ENCODE measurements at places on chromosomes 4 and X.

- no peak for DNase-seq
These were observed 15.2 kb upstream of the NEUROG2 start for GRCh38 chr4:112531146-112531545.

- no peak for DNase-seq
These were observed 54.1 kb downstream of the TLR10 start for GRCh38 chr4:38728631-38729141.

GRCh38 chrX:153903238-153903980 lies 1.1 kb upstream of the AVPR2 start:
- DNase-seq = no peak

DNA sequence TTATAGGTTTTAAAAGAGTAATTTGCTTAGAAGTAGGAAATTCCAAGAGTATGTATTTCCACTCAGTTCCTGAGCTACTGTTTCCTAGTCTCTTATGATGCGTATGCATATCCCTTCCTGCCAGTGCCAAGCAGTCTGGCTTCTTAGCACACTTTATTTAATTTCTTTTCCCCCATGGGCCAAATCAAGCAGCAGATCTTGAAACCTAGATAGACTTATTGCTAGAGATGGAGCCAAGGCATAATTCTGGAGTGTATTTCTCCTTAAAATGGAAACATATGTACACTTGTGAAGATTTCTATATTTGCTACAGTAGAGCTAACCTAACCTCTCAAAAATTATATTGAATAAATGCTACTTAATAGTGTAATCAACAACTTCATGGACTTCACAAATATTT lies 2337.6 kb downstream of the PCDH7 start:
- no peak for DNase-seq

- DNase-seq = no peak
These were observed 62.3 kb upstream of the ADRA2C start for GRCh38 chr4:3703677-3704521.

- DNase-seq = no peak
These were observed 38.7 kb upstream of the MXD4 start for GRCh38 chr4:2300431-2301224.

GRCh38 chr4:184441461-184442313 lies 32.7 kb downstream of the IRF2 start:
- DNase-seq = peak; percentile 36

GRCh38 chrX:44744799-44745198 lies 99.0 kb upstream of the DUSP21 start:
- no peak for DNase-seq

DNA sequence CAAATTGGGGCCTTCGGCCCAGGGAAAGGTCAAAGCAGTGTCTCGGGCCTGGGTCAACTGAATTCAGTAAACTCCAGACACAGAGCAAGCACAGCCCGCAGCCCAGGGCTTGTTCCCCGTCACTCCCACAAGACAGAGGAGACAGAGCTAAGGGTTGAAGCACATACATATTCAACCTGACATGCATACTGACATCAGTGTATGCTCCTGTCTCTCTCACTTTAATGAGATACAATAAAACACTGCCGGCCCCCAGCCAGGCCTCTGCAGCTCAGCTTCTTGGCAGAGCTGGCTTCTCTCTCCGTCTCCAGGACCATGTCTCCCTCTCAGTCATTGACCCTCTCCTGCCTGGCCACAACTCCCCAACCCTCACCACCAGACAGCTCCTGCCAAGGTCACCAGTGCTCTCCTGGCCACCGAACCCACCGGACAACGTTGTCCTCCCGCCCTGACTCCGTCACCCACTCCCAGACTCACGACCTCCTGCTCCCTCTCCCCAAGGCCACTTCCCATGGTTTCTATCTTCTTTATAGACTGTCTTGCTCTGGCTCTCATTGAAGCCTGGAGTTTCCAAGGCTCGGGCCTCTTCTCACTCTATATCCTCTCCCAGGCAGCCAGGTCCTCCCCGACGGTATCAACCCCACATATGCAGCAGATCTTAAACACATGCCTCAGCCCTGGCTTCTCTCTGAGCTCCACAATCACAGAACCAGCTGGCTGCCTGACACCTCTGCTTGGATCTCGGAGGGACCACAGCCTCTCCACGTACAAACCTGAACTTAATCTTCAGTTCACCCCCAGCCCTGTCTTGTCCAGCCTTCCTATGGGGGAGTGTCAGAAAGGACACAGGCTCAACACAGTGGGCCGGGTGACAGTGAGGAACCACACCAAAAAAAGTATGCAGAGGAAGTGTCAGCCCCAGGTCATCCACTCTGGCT lies 67.7 kb upstream of the C4orf50 start:
- DNase-seq = no peak

GRCh38 chrX:130172127-130172845 lies 524 bp downstream of the RAB33A start:
- no peak for DNase-seq

DNA sequence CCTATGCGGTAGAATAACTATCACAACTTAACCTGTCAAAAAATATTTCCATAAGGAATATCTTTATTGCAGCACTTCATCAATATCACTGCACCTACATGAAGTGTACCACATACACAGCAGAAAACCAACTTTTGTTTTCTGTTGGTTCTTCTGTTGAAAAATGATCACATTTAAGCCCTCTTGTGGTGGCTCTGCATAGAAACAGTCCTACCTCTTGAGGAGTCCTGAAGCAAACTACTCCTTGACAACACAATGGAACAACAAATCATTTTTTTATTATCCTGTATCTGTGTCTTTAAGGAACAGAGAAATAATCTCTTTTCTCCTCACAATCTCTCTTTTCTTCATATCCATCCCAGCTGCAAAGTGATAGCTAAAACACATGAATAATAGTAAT lies 39.8 kb upstream of the ATOH1 start:
- peak; percentile 9 for DNase-seq

DNA sequence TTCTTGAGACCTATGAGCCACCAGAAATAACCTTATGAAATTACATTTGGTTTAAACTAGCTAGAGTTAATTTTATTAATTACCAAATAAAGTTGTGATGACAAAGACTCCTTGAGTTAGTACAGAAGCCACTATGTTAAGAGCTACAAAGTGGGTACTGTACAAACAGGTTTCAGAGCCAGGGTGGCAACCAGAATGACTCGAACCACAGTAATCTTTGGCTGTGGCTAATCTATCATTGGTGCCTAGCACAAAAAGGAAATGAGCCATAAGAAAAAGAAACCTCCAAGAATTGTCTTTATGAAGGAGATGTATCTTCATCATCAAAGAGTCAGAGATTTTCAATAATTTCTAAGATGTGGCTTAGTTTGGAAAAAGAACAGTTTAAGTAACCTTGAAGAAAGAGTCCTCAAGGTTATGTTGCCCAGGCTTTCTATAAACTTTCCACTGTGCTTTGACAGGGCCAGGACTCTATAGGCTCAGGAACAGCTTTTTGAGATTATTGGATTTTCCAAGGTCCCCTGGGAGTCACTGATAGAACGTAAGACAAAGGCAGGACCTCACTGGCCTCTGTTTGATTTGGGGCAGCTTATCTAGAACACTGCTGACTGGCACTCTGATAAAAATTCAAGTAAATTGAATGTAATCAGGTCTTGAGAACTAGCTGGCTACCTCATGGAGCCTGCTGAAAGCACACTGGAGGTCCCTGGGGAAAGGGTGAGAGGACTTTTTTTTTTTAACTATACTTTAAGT lies 777.7 kb downstream of the STIM2 start:
- peak; percentile 24 for DNase-seq

DNA sequence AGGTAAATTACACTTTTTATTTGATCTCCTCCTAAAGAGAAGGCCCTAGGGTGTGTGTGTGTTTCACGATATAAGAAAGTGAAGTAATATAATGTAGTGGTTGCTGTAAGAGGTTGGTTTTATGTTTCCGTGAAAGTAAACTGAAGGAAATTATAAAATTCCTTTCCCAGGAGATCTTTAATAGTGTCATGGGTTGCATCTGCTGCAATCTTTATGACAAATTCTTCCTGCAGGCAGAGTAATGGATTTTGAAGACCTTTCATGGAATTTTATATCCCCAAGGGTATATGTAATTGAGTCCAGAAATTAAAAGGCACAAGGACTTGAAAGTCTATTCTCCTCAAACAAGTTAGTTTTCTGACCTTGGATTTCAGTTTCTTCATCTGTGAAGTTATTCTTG lies 538.6 kb downstream of the ANKRD50 start:
- peak; percentile 47 for DNase-seq

GRCh38 chr4:127138586-127138985 lies 494.2 kb upstream of the INTU start:
- no peak for DNase-seq

- no peak for DNase-seq
These were observed 8.5 kb downstream of the CPZ start for GRCh38 chr4:8601086-8601485.

DNA sequence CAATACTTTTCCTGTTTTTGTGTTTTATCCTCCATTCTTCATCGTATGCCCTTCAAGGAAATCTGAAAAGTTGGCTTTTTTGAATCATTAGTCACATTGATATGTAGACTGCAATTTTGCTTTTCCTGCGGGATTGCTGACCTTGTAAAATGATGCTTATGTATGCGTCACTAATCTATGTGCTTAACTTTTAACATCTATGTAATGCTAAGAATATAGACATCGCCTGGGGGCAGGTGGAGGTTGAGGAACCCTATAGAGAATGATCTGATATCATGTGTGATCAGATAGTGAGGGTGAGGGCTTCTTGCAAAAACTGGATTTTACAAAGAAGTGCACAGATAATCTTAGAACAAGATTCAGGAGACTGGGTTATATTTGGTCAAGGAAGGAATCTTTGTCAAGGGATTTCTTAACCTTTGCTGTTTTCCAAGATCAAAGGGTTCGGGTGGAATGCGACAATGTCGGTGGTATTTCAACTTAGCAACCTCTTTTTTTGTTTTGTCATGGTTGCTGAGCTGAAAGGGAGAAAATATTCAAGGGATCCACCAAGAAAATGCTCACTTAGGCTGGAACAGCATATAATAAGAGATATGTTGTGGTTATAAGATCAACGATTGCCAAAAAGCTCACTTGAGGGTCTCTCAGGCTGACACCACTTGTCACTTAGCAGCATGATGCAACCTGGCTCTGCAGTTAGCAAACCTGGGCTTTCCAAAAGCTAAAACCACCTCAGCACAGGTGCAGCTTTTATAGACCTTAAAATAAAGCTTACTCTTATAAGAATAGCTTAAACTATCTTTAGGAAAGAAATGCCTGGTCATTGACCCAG lies 70.6 kb upstream of the PUDP start:
- no peak for DNase-seq

- DNase-seq = no peak
These were observed 86.3 kb downstream of the C4orf51 start for GRCh38 chr4:145766273-145766672.

- DNase-seq = no peak
These were observed 23.1 kb downstream of the EIF4E start for GRCh38 chr4:98905839-98906238.

GRCh38 chr4:25098964-25099891 lies 61.0 kb downstream of the SEPSECS start:
- DNase-seq = peak; percentile 83

DNA sequence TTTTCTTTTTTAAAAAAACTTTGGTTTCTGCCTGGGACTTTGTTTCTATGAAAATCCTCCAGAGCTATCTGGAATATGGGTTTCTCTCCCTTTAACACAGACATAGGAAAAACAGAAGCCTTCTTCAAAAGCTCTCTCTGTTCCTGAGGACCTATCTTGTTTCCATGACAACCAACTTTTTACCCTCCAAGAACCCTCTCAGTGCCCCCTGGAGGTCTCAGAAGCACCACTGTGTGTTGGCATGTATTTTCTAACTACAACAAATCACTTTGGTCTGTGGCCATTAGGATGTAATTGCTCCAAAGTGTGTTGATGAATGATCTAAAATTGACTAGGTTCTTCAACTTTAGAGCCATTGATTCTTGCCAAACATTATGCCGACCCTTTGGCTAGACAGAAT lies 1331.6 kb downstream of the ADGRL3 start:
- DNase-seq = no peak

DNA sequence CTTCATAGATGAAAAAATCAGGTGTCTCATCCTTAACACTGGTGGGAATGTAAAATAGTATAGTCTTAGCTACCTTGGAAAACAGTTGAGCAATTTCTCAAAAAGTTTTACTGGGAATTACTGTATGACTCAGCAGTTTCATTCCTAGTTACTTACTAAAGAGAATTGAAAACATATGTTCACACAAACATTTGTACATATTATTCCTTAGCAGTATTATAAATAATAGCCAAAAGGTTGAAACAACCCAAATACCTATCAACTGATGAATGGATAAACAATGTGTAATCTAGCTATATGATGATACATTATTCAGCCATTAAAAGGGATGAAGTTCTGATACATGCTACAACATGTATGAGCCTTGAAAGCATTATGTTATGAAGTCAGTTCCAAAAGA lies 41.7 kb downstream of the RBM46 start:
- peak; percentile 88 for DNase-seq

- DNase-seq = no peak
These were observed 49.7 kb upstream of the DHRSX start for GRCh38 chrX:2550328-2551020.

- DNase-seq = no peak
These were observed 41.9 kb downstream of the CNGA1 start for GRCh38 chr4:47974566-47974965.

- no peak for DNase-seq
These were observed 133.7 kb upstream of the NDP start for GRCh38 chrX:44106864-44107263.

DNA sequence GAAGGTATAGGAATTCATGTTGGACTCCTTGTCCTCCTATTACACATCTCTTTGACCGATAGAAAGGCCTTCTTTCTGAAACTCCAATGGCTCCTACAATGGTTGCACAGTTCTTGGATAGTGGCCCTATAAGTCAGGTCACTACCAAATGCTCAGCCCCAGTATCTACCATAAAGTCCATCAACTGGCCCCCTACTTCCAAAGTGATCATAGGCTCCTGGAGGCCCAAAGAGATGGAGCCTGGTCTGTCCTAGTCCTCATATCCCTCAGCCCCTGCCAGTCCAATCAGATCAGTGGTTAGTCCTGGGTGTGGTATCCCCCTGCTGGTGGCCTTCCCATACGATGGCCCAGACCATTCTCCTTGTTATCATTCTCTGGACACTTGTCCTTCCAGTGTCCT lies 30.3 kb downstream of the SULT1E1 start:
- DNase-seq = no peak

DNA sequence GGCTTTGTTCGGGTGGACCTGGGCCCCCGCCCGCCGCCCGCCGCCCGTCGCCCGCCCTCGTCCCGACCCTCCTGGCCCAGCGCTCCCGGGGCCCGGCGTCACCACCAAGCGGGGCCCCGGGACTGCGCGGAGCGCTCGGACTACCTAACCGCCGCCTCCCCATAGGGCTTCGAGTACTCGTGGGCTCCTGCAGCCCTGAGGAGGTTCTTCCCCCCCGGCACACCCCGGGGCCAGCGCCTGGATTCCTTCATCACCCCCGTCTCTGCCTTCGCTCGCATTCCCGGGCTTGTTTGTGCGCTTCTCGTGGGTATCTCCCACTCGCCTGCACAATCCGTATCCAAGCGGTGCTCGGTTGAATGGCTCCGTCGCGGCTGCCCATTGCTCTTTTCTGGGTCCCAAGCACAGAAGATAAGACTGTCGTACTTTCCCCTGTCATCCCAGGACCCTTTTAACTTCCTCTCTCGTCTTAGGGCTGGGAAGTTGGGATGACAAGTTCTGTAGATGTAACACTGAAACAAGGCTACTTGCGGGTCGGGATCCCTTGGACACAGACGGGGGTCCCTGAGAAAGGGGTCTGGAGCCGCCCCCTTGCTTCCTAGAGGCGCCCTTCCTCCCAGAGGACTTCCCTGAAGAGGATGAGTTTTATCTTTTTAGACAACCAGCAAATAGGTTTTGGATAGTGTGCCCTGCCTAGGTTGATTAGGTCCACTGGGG lies 565 bp downstream of the MOB1B start:
- DNase-seq = no peak

GRCh38 chrX:107935664-107936433 lies 46.3 kb downstream of the TEX13B start:
- DNase-seq = peak; percentile 20

GRCh38 chr4:25977397-25978170 lies 63.6 kb downstream of the SMIM20 start:
- no peak for DNase-seq

Data from fibroblast of mammary gland (primary cell).